ENCODE measurements at places on chromosomes 12 and 14.

DNA sequence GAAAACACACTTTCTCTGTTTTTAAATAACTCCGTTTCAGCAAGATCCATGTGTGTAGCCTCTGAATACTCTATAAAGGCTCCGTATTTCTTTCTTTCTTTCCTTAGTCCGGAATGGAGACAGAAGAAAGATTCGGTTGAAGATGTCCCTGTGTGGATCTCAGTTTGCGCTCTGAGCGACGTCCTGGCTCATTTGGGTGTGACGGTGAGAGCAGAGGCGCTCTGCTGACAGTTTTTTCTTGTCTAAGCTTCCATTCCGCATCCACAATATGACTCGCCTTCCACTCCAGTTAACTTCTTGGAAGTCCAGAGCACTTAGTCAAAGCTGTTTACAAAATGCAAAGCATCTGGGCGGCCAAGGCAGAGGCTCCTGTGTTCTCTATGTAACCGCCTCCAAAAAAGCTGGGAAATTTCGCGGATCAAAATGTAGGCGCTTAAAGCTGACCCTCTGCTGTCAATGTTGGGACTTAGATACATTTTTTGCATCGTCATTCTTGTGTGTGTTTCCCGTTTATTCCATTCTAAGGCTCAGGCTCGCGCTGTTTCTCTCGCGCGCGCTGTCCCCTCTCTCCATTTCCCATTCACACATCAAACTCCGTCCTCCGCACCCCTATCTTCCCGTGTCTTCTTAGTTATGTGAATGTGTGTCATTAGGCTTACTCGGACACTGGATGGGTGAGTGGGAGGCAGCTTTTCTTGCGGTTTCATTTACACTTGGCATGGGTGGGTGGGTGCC lies 880 bp upstream of the FLRT2 start:
- DNase-seq: peak; percentile 45

DNA sequence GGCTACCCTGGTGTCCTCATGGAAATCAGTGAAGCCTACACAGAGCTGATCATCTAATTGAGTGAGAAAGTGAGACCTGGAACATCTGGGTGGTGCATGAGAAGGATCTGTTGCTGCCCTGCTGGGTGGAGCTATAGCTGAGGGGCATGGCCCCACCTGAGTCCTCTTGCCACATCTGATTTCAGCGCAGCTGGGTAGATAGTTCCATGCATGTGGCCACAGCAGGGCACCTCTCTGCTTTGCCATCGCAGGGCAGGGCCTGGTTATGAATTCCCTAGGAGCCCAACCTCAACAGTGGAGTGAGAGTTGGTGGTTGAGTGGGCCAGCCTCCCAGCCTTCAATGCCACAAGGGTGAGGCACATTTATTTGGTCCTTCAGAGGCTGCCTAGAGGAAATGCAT lies 407.8 kb downstream of the BCL11B start:
- no peak for DNase-seq

- DNase-seq: no peak
Observed at GRCh38 chr14:44428231-44428945, 78.7 kb downstream of the FSCB start.

DNA sequence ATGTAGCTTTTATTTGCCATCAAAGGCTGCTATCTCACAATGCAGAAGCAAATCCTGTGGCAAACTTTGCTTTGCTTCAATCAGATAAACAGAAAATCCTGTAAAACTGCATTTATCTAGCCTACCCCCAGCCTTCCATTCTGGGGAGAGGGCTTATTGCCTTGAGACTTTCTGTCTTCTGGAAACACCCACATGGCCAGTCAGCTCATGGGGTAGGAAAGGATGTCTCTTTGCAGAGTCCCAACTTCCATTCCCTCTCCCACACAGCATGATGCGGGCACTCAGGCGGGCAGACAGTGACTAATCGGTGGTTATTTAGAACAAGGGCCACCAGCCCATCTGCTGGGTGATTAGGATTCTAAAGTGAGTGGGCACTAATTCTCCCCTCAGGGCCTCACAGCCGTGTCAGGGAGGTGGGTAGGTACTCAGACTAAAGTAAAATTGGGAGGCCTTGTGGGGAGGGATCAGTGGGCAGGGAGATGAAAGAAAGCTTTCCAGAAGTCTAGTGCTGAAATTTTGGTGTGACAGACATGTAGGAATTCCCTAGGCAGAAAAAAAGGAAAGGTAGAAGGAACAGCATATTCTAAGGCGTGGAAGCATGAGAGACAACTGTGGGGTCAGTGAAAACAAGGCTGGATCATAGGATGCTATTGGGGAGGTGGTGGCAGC lies 720.5 kb downstream of the VRK1 start:
- no peak for DNase-seq

DNA sequence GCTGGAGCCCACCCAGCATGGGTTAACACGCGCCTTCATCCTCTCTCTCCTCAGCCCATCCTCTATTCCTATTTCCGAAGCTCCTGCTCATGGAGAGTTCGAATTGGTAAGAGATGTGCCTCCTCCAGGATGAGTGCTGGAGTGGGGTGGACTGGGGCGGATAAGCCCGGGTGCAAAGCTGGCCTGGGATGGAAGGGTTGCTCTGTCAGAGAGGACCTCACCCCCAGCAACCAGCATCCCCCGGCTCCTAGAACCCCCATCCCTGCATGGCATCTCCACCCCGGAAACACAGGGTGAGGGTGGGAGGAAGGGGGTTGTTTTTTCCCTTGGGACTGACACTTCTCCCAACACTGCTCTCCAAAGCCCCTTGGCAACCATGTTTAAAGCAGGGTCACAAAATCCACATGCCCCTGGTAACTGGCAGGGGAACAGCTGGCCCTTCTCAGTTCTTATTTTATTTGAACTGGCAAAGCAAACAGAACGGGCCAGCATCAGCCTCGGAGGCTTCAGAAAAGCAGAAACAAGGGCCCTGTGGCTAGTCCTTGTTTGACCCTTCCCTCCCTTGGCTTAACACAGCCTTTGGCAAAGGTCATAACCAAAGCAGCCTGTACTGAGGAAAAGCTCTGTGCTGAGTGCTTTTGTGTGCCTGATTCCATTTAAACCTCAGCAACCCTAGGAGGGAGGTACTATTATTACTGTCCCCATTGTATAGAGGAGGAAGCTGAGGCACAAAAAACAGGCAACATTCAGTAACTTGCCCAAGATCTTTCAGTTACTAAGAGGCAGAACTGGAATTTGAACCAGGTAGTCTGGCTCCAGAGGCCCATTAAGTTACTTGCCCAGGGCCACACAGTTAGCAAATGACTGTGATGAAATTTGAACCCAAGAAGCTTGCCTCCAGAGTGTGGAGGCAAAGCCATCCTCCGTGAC lies 4.2 kb downstream of the GSTZ1 start:
- no peak for DNase-seq

DNA sequence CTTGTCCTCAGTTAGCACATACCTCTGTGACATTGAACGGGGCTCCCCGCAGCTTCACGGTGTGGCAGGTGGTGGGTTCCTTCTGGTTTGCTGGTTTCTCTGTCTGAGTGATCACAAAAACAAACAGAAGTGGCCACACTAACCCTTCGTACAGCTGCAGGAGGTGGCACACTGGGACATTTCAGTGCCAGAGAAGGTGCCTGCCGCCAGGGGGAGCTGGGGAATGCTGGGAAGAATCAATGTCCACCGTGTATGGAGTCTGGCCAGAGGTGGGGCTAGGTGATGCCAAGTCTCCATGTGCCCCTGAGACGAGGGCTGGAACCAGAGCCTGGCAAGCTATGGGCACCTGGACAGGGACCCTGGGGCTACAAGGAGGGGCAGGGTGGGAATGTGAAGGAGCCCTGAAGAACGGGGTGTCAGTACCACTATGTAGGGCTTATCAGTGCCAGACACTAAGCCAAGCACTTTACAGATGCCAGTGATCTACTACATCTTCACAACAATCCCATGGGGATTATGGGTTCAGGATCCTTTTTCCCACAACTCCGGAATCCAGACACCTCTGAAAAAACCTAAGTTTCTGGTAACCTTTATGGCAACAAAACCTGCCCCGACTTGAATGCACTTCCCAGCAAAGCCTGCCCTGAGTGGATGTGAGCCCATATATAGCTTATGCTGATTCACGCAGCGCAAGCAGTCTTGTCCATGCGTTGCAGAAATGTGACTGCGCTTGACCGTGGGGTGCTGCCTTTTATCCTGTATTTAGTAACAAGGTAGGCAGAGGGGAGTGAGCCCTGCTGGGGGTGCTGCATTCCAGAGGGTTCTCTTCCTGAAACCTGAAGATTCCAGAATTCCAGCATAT lies 10.8 kb downstream of the RBM19 start:
- DNase-seq: peak; percentile 52

DNA sequence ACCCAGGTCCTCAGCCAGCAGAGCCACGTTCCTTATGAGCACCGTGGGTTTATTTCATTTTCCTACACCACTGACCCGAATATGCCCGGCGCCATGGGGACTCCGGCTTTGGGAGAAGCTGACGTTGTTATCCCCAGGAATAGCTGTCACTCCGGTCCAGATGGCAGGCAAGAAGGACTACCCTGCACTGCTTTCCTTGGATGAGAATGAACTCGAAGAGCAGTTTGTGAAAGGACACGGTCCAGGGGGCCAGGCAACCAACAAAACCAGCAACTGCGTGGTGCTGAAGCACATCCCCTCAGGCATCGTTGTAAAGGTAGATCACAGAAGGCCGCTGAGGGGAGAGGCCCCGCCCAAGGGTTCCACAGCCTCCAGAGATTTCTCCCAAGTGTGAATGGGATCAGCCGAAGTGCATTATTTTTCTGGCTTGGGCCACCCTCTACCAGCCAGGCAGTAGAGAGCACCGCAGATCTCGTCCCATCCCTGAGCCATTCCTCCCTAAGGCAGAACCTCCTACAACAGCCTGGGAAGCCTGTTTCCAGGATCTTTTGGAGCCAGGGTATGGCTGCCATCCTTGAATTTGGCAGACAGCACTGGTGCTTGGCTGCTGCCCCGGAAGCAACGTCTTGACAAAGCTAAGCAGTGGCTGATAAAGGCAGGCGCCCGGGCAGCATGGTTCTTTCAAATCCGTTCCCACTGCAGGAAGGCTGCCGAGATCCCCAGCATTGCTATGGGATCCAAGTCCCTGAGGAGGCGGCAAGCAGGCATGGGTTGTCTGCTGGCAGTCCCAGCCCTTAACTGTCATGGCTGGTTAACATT lies 17.8 kb downstream of the CDK2AP1 start:
- DNase-seq: no peak

GRCh38 chr12:48198985-48199384 lies 4.1 kb downstream of the OR10AD1 start:
- DNase-seq: no peak

DNA sequence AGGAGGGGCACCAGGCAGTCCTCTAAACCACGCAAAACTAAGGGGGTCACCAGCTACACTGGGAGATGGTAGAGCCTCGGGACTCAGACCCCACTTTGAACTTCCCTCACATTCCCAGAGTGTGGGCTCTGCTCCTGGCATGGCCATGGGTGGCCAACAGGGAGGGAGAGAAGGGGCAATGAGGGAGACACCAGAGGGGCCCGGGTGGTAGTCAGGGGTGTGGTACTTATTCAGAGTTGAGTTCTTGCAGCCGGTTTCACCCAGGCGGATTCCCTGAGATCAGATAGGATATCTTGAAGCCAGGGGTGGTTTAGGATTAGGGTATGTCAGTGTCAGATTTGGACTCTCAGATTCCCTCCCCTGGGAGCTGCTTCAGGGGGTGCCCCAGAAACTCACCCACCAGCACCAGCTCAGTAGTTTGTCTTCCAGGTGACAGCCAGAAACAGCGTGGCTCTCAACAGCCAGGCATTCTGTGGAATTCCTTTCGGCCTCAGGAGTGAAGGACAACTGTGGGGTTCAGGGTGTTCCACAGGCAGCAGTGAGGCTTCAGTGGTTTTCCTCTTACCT lies 56.0 kb downstream of the ELK3 start:
- no peak for DNase-seq

GRCh38 chr12:114478865-114479264 lies 72.9 kb upstream of the TBX5 start:
- no peak for DNase-seq

DNA sequence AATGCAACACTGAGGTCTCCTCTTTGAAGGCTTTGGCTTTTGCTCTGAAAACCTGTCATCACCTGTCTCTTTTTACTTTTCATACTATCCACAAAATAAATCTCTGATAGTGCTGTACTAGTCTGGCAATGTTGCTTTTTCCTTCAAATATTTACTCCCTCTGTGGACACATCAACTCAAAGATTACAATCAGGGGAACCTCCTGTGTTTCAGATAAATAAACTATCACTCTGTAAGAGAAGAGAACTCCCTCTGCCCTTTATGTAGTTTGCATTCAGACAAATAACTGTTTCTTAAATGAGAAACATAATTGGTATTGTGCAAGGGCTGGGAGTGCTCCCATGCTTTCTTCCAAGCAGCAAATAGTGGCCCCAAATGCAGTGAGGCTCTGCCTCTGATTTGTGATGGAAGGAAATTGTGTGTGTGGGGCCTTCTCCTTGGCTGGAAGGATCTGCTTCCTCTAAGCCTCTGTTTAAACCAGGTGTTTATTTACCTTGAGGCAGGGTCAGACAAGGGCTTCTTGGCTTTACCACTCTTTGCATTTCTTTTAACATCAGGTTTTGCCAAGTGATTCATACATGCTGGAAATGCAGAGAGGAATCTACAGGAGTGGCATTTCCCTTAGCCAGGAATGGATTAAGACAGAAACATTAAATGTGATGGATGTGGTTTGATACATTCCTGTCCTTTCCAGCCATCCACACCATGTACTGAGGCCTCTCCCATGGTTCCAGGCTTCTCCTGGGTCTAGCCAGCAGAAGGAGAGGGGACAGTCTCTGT lies 69.0 kb downstream of the AKAP6 start:
- DNase-seq: peak; percentile 33

- no peak for DNase-seq
Observed at GRCh38 chr12:93533310-93533709, 39.2 kb upstream of the SOCS2 start.

DNA sequence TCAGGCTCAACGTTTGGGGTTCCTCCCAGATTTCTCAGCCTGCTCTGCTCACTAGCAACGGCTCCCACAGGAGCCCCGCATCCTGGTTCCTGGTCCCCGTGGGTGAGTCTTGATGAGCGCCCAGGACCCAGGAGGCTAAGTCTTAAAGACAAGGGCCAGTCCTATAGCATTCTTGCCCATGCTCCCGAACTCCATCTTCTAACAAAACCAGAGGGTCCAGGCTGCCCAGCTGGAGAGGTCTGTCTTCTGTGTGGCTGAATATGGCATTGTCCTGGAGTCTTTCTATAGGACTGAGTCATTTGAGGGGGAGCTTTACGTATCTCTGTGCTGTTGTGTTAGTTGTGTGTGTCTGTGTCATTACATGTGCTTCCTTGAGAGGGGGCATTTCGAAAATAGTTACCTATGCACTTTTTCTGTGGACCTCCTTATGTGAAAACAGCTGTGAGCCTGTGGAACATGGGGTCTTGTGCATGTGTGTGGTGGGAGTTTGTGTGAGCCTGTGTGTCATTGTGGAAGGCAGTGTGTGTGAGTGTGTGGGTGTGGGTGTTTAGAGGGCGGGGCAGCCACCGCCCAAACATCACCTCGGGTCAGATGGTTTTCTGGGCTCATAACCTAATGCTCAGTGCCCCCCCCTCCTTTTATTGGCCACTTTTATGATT lies 9.1 kb upstream of the TBX5 start:
- no peak for DNase-seq

GRCh38 chr14:63904724-63905123 lies 51.9 kb downstream of the SYNE2 start:
- DNase-seq: no peak

DNA sequence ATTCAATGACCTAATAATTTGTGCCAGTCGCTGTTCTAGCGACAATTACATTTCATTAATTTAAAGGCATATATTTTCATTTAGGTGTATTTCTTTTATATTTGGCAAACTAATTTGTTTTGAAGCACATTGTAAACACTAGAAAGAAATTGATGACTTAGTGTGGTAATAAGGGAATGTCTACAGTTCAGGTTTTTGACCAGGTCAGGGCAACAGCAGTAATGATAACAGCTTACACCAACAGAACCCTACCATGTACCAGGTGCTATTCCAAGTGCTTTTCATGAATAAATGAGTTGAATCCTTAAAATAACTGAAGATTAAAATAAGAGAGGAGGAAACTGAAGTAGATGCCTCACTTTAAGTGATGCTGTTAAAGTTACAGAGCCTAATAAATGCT lies 85.4 kb upstream of the SLC38A2 start:
- no peak for DNase-seq
